ENCODE measurements at places on chromosomes 12 and 14.

GRCh38 chr14:73612339-73613045 lies at the start of gene ACOT6:
TSS of gene ACOT6 (plus strand) at chr14:73612517. CDS start at chr14:73612572, 55 bp downstream.
- DNase-seq, result peak; percentile 49

DNA sequence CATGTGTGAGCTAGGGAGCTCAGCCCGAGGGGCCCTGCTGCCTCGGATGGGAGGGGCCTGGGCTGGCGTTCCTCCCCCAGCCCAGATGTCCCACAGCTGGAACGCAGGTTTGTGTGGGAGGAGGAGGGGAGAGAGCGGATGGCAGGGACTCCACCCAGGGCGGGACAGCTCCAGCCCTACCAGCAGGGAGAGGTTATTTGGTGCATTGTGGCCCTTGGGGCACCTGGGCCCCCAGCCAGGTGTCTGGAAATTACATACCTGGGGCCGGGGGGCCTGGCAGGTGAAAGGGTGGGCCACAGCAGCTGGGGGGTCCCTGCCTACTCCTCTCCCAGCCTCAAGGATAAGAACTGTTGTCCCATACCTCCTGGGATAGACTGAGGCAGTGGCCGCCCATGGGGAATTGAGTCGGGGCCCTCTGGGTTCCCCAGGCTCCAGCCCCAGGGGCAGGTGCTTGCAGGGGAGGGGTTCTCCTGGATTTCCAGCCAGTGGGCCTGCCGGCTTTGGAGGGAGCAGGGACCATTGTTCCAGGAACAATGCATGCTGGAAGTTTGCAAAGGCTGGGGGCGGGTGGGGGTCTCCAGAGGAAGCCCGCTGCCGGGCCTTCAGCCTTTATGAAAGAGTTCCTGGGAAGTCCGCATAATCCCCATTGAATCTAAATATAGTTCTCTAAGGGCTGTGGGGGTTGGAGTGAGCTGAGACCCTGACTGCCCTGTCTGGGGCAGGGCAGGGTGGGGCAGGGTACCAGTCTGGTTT lies 1.2 kb downstream of the KIF26A start:
- no peak for DNase-seq

DNA sequence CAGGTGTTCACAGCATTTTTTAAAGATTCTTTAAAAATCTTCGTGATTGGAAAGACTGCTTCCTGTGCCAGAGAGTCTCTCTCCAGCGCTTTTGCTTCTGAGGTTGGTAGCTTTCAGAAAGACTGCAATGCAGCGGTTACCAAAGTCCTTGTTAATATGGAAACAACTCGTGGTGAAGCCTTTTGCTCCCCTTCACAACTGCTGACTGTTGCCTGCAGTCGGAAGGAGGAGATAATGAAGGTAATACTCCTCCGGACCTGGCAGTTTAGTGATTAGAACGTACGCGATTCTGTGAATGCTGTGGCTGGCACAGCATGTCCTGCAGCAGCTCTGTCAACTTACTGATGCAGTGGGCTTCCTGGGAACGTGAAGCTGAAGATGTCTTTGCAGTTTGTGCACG lies 50.9 kb downstream of the TRAF3 start:
- no peak for DNase-seq

DNA sequence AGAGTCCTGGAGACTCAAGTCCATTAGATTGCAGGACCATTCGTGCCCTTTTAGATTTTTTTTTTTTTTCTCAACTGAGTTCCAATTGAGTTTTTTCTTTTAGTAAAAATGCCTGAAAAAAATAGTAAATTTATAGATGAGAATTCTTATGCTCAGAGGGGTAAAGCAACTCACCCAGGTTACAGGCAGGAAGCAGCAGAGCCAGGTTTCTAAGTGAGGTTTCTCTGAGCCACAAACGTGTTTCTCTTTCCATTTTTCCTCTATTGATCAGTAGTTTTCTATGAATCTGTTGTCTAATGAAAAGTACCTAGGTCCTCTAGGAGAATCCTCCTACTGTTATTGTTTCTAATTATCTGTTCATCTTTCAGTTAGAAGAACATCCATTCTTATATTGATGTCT lies 66.4 kb upstream of the C12orf71 start:
- no peak for DNase-seq

DNA sequence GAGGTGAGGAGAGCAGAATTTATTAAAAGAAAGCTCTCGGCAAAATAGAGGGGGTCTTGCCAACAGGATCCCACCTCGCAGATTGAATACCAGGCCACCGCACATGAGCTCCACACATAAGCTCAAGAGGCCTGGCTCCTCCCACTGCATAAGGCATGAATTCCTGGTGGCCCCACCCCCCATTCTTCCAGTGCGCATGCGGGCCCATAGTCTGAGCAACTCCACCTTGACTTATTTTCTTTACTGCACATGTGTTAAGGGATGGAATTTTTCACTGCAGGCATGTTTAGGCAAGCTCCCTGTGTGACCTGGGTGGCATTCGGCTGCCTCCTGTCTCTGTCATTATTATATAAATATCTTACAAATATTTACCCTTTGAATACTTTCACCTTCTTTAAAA lies 412.5 kb downstream of the RMST start:
- no peak for DNase-seq

DNA sequence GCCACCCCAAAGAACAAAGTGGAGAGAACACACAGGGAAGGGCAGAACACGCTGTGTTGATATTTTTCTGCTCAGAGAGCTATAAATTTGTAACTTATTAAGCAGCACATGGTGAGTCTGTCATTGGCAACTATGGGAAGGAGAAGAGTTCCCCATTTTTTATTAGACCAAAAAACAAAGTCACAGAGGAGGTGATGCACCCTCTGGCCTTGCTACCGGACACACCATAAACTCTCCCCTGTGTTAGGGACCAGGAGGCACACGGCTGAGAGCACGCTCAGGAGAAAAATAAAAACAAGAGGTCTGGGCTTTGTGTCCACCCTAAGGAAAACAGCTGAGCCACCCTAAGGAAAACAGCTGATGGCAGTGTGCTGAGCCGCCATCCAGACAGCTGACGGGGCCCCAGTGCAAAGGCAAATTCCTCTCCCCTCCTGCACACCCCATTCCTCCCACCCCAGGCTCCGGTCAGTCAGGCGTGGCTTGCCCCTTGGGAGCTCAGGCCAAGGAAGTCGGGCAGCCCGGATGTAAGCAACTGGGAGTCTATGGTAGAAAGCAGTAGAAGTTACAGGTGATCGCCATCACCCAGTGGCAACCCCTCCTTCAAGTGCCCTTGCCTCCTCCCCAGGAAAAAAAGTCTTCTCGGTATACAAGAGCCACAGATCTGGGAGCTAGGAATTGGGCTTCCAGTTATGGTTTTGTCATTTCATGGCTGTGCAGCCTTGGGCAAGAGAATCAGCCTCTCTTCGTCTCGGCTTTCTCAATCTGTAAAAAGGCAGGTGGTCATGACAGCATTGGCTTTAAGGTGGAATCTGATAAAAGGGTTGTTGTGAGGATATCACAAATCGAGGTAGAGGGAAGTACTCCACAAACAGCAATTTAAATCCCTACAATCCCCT lies 2.4 kb downstream of the PXN start:
- peak; percentile 6 for DNase-seq

DNA sequence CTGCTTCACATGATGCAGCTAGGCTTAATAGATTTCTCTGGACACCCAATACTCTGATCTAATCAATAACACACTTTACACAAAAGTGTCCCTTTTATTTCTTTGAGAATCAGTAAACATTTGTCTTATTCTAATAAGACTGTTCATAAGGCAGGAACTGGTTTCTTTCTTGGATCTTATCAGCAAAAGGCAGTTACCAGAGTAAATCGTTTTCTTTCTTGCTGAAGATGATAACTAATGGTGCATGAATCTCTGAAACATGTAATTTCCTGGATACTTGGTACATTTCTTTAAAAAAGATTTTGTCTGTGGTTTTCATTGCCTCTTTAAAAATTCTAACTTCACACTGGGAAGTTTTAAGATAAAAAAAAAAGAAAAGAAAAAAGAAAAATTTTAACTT lies 39.6 kb downstream of the WIF1 start:
- DNase-seq, result no peak

- DNase-seq, result no peak
Observed at GRCh38 chr14:61927520-61927919, 165.3 kb downstream of the SNAPC1 start.

DNA sequence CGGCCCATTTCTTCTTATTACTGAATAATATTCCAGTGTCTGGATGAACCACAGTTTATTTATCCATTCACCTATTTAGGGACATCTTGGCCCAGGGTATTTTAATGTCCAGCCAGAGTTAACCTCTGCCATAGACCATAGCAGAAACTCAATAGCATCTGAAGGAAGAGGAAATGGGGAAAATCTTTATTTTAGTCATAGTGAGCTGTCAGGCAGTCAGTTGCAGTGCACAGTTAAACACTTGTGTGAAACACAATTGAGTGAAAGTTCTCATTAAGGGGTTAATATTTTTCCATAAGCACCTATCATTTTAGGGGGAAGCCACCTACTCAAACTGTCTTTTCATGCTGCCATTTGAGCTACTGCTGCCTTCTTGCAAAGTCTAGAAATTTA lies 197.3 kb upstream of the PPFIA2 start:
- DNase-seq, result no peak

- no peak for DNase-seq
Observed at GRCh38 chr12:71756054-71756690, 1.5 kb downstream of the RAB21 start.

- DNase-seq, result no peak
Observed at GRCh38 chr14:98219638-98220037, 1052.4 kb downstream of the BCL11B start.

- no peak for DNase-seq
Observed at GRCh38 chr14:54354096-54354495, 42.7 kb upstream of the CDKN3 start.

DNA sequence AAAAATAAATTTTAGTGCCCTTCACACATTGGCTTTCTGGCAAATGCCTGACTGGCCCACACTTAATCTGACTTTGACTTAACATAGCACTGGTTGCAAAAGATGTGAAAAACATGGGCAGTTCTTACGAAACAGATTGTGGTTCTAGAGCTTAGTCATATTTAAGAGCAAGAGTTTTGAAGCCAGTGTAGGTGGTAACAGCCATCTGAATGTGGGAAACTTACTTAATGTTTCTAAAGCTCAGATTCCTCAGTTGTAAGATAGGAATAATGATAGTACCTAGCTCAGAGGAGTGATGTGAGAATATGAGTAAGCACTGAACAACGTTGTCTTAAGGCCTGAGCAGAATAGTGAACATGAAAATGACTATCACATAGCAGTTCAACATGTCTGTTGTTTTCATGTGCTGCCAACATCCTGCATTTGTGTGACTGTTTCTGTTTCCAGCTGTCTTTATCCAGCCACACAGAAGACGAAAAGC lies 262.7 kb downstream of the SYT1 start:
- DNase-seq, result no peak
